ENCODE measurements at places on chromosomes 16 and 17.

DNA sequence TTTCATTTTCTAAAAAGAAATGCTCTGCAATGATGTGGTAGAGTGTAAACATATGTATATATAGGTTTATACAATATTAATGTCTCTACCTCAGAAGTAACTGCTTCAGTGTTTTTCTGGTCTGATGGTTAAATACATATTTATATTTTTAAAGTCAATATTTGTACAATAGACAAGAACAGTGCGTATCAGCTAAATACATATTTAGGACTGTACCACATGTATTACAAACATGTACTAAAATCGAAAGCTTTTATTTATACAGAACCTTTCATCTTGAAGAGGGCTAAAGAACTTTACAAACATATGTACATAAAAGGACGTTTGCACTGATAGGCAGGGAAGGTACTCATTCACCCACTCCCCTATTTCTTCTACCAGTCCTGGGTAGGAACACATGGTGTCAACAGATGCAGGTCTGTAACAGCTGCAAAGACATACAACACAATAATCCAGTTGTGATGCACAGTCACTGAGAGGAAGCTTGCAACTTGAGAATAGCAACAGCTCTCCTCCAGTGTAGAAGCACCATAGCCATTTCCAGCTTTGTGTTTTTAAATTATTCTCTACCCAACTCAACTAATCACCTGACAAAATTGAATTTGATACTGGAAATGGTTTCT lies 206.9 kb upstream of the C17orf78 start:
- no peak for DNase-seq

GRCh38 chr17:38571833-38572668 lies 33.7 kb downstream of the SRCIN1 start:
- no peak for DNase-seq

- DNase-seq, result no peak
Observed at GRCh38 chr17:74759243-74759801, 10.9 kb downstream of the NHERF1 start.

DNA sequence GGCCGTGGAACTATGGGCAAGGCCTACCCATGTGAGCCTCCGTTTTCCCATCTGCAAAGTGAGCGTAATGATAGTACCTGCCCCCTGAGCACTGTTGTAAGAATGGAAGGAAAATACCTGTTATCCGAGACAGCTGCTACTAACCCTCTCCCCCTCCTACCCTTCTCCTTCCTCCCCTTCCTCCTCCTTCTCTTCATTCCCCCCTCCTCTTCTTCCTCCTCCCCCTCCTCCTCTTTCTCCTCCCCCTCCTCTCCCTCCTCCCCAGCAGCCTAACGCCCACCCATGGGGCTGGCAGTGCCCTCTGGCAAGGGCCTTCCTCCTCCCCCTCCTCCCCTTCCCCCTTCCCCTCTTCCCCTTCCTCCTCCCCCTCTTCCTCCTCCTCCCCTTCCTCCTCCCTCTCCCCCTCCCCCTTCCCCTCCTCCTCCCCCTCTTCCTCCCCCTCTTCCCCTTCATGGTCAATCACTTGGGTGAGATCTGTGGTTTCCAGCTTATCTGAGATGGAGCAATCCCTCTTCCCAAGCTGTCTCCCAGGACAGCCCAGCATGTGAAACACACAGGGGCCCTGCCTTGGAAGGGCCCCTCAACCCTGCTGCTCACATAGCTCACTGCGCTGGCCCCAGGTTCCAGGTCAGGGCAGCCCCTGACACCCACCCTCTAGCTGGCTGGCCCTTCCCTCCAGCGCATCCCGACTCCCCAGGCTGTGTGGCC lies 6.4 kb downstream of the ZFPM1 start:
- DNase-seq, result no peak

- DNase-seq, result no peak
Observed at GRCh38 chr17:27559506-27560481, 71.2 kb upstream of the LGALS9 start.

- DNase-seq, result no peak
Observed at GRCh38 chr17:56602292-56603130, 9.0 kb downstream of the NOG start.

Data from NCI-H524 treated with DMSO at 0.1 percent for 48 hours (cell line).